Memory B cell (primary cell): ENCODE measurements at places on chromosomes 11 and 22.
A peak's percentile ranks its signal among the peaks of the same experiment; 100 is the strongest.

DNA sequence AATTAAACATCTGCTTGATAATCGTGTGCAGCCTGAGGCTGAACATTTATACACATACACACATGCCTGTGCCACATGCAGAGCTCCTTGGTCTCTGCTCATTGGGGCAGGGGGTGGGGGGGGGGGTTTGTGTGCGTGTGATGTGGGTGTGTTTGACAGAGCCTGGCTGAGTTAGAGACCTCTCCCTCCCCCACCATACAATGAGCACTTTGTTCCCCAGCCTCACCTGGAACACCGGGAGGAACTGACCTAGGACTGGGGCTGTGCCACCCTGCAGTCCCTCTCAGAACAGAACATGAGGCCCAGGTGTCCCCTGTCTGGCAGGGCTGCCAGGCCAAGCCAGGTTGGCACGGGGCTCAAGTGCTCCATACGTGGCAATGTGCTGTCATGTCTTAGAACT is 96.6 kb downstream of the TP53I11 start:
- H3K27me3 ChIP-seq, result peaks cover 5% of the 10 kb centered on the region
- no peak overlapping the region for H3K4me3 ChIP-seq
- H3K36me3 ChIP-seq, result no peaks in the 10 kb centered on the region
- H3K27ac ChIP-seq, result no peak overlapping the region

GRCh38 chr11:34086554-34087283 is 18.7 kb upstream of the NAT10 start:
- H3K4me3 ChIP-seq, result no peak overlapping the region
- peak overlapping the region; percentile 72 for H3K27ac ChIP-seq
- H3K36me3 ChIP-seq, result peaks cover 40% of the 10 kb centered on the region
- no peak for DNase-seq
- no peaks in the 10 kb centered on the region for H3K27me3 ChIP-seq
- H3K4me1 ChIP-seq, result peaks cover 4% of the 10 kb centered on the region

GRCh38 chr11:5129457-5129877 is 8.7 kb downstream of the OR52A5 start:
- DNase-seq, result no peak
- H3K4me1 ChIP-seq, result no peaks in the 10 kb centered on the region
- no peak overlapping the region for H3K27ac ChIP-seq
- H3K27me3 ChIP-seq, result peaks cover 2% of the 10 kb centered on the region

DNA sequence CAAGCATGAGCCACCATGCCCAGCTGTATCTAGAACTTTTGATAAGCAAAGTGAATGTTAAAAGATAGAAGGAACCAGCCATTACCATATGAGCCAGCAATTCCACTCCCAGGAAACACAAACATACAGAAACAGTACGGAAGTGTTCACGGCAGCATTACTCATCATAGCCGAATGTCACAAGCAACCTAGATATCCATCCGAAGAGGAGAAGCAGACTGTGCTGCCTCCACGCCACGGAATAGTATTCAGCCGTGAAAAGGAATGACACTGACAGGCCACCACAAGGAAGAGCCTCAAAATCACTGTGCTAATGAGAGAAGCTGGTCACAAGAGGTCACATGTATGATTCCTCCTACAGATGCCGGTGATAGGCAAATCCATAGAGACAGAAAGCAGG is 17.6 kb upstream of the MGAT3 start:
- no peak overlapping the region for H3K27ac ChIP-seq
- no peak overlapping the region for H3K4me3 ChIP-seq
- no peak for DNase-seq
- peaks cover 25% of the 10 kb centered on the region for H3K4me1 ChIP-seq

GRCh38 chr11:70049045-70049444 is 29.1 kb upstream of the ANO1 start:
- peaks cover 14% of the 10 kb centered on the region for H3K27me3 ChIP-seq
- DNase-seq, result no peak
- H3K4me3 ChIP-seq, result no peak overlapping the region

- peaks cover 14% of the 10 kb centered on the region for H3K36me3 ChIP-seq
- H3K27me3 ChIP-seq, result peaks cover 59% of the 10 kb centered on the region
- peaks cover 21% of the 10 kb centered on the region for H3K4me1 ChIP-seq
- no peak overlapping the region for H3K27ac ChIP-seq
- DNase-seq, result no peak
Observed at GRCh38 chr11:31805037-31805628, 6.0 kb downstream of the PAX6 start.

GRCh38 chr22:24453853-24454252 is 26.5 kb downstream of the ADORA2A start:
- no peak for DNase-seq
- H3K27me3 ChIP-seq, result no peaks in the 10 kb centered on the region
- no peak overlapping the region for H3K4me3 ChIP-seq
- peaks cover 13% of the 10 kb centered on the region for H3K4me1 ChIP-seq

- no peak for DNase-seq
- no peaks in the 10 kb centered on the region for H3K4me1 ChIP-seq
- H3K4me3 ChIP-seq, result no peak overlapping the region
- H3K27ac ChIP-seq, result no peak overlapping the region
- no peaks in the 10 kb centered on the region for H3K36me3 ChIP-seq
- peaks cover 9% of the 10 kb centered on the region for H3K27me3 ChIP-seq
Observed at GRCh38 chr22:35957589-35957988, 71.0 kb downstream of the RBFOX2 start.

GRCh38 chr11:46741600-46742484 is 22.8 kb downstream of the F2 start:
- H3K27ac ChIP-seq, result no peak overlapping the region
- DNase-seq, result no peak
- H3K4me3 ChIP-seq, result no peak overlapping the region
- H3K4me1 ChIP-seq, result no peaks in the 10 kb centered on the region
- H3K36me3 ChIP-seq, result peaks cover 33% of the 10 kb centered on the region

GRCh38 chr11:102115557-102115956 is 5.3 kb downstream of the YAP1 start:
- H3K4me1 ChIP-seq, result no peaks in the 10 kb centered on the region
- no peak for DNase-seq
- peaks cover 8% of the 10 kb centered on the region for H3K27me3 ChIP-seq
- H3K36me3 ChIP-seq, result no peaks in the 10 kb centered on the region
- no peak overlapping the region for H3K4me3 ChIP-seq

GRCh38 chr11:33701302-33702230 is 940 bp upstream of the C11orf91 start:
- H3K4me3 ChIP-seq, result peak overlapping the region; percentile 94
- H3K27me3 ChIP-seq, result peaks cover 2% of the 10 kb centered on the region
- H3K4me1 ChIP-seq, result peaks cover 21% of the 10 kb centered on the region
- no peak for DNase-seq
- no peaks in the 10 kb centered on the region for H3K36me3 ChIP-seq
- peak overlapping the region; percentile 45 for H3K27ac ChIP-seq

DNA sequence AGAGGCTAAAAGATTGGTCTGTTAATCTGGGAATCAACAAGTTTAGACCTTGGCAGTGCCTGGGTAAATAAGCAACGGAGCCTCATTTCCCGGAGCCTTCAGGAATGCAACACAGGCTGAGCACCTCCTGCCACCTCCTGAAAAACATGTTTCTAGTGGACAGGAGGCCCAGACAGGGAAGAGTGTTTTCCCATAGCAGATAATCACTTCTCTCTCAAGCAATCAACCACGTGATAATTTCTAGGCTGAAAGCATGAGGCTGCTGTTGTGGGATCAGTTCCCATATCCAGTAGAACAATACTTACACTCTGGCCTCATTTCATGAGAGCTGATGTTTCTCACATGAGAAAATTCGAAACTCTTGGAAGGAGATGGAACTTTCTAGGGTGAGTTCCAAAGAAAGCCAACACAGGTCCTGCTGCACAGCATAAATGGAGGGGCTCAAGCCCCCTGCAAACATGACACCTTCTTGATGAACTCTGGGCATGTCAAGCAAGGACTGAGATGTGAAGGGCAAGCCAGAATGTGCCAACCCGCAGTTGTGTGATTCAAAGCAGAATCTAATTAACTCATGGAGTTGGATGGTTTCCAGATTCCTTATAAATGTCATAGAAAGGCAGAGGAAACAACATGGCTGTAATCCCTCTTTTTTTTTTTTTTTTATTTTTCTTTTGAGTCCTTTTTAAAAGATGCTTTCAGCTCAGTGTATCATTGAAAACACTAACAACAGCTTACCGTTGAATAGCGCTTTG is 228.5 kb upstream of the SESN3 start:
- H3K27me3 ChIP-seq, result no peaks in the 10 kb centered on the region
- DNase-seq, result no peak
- peaks cover 38% of the 10 kb centered on the region for H3K4me1 ChIP-seq
- no peak overlapping the region for H3K27ac ChIP-seq

- DNase-seq, result no peak
- H3K36me3 ChIP-seq, result no peaks in the 10 kb centered on the region
- H3K27ac ChIP-seq, result no peak overlapping the region
- peaks cover 9% of the 10 kb centered on the region for H3K27me3 ChIP-seq
- no peak overlapping the region for H3K4me3 ChIP-seq
- H3K4me1 ChIP-seq, result no peaks in the 10 kb centered on the region
Observed at GRCh38 chr11:10329935-10330334, 25.1 kb downstream of the ADM start.

- peak overlapping the region; percentile 20 for H3K27ac ChIP-seq
- no peaks in the 10 kb centered on the region for H3K36me3 ChIP-seq
Observed at GRCh38 chr11:10443152-10443551, 11.9 kb upstream of the AMPD3 start.

DNA sequence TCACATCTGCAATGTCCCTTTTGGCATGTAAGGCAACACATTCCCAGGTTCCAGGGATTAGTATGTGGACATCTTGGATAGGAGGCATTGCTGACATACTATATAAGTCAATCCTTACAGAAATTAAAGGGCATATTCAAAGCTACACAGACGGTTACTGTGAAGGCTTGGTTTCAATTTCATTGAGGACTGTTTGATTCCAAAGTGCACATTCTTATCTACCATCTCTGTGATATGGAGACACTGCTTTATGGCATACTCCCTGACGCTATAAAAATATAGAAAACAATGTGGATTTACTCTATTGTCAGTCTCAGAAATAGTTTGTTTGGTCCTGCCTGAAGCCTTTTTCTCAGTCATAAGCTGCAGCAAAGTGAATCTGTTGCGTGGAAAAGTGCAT is 1486.7 kb downstream of the FAM181B start:
- no peak overlapping the region for H3K4me3 ChIP-seq
- H3K4me1 ChIP-seq, result no peaks in the 10 kb centered on the region
- peaks cover 1% of the 10 kb centered on the region for H3K27me3 ChIP-seq
- H3K27ac ChIP-seq, result no peak overlapping the region
- DNase-seq, result no peak

GRCh38 chr11:78282821-78283220 is 94.1 kb downstream of the USP35 start:
- H3K36me3 ChIP-seq, result peaks cover 10% of the 10 kb centered on the region
- H3K4me3 ChIP-seq, result no peak overlapping the region
- no peak for DNase-seq
- H3K27me3 ChIP-seq, result no peaks in the 10 kb centered on the region
- peaks cover 6% of the 10 kb centered on the region for H3K4me1 ChIP-seq

GRCh38 chr22:30348809-30349208 is 7.9 kb downstream of the SF3A1 start:
- DNase-seq, result no peak
- peak overlapping the region; percentile 41 for H3K27ac ChIP-seq
- no peak overlapping the region for H3K4me3 ChIP-seq
- peaks cover 19% of the 10 kb centered on the region for H3K36me3 ChIP-seq
- H3K27me3 ChIP-seq, result no peaks in the 10 kb centered on the region

DNA sequence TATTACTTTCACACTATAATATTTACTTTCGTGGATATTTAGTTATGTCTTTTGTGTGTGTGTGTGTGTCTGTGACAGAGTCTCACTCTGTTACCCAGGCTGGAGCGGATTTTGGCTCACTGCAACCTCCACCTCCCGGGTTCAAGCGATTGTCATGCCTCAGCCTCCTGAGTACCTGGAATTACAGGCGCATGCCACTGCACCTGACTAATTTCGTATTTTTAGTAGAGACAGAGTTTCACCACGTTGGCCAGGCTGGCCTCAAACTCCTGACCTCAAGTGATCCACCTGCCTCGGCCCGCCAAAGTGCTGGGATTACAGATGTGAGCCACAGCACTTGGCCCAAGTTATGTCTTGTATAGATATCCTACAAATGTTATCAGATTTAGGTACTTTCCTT is 9.9 kb downstream of the PISD start:
- H3K4me3 ChIP-seq, result peak overlapping the region; percentile 37
- no peak for DNase-seq
- H3K27me3 ChIP-seq, result no peaks in the 10 kb centered on the region
- peaks cover 32% of the 10 kb centered on the region for H3K4me1 ChIP-seq
- H3K36me3 ChIP-seq, result peaks cover 19% of the 10 kb centered on the region
- peak overlapping the region; percentile 28 for H3K27ac ChIP-seq

GRCh38 chr11:85809863-85810262 is 1.1 kb downstream of the SYTL2 start:
- peaks cover 10% of the 10 kb centered on the region for H3K27me3 ChIP-seq
- H3K4me3 ChIP-seq, result peak overlapping the region; percentile 80

DNA sequence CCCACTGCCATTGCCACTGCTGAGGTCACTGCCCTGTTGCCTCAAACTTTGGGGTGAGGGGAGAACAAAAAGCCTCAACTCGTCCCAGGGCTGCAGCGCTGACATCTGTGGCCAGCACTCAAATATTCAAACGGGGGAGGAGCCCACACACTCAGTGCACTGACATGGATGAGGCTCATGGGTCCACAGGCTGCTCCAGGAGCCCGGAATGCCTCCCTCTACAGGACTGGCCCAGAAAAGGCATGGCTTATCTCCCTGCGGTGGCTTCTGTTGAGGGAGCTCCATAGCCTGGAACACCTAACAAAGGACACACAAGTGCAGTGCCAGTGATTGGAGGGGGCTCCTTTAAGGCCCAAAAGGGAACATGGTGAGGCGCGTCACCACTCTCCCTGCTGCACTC is 341.1 kb upstream of the LUZP2 start:
- no peaks in the 10 kb centered on the region for H3K4me1 ChIP-seq
- H3K27me3 ChIP-seq, result no peaks in the 10 kb centered on the region
- H3K27ac ChIP-seq, result no peak overlapping the region
- no peak overlapping the region for H3K4me3 ChIP-seq
- no peaks in the 10 kb centered on the region for H3K36me3 ChIP-seq
